Right atrium auricular region (tissue), 2 donors: ENCODE measurements at places on chromosomes 7 and 10. TPM values are rescaled to one million over a fixed set of nuclear protein-coding genes. Genes with fewer than 3 reads are reported as not detected.

The TFEC gene
- total RNA-seq, result 1.9 TPM

- no peak for DNase-seq
Measured at GRCh38 chr7:116741625-116742316, 69.8 kb downstream of the MET start.

The AUTS2 gene
- 8.6 TPM for total RNA-seq

The CLRN3 gene
- not detected for total RNA-seq

DNA sequence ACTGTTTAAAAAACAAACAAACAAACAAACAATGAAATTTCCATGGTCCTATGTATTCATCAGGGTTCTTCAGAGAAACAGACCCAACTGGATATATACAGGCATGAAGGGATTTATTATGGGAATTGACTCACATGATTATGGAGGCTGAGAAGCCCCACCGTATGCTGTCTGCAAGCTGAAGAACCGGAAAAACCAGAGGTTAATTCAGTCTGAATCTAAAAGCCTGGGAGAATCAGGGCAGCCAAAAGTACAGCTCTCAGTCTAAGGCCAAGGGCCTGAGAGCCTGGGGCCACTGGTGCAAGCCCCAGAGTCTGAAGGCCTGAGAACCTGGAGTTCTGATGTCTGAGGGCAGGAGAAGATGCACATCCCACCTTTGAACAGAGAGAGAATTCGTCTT, 163.5 kb downstream of the MDFIC start:
- no peak for DNase-seq

GRCh38 chr10:76082956-76083355, 651.5 kb downstream of the LRMDA start:
- DNase-seq, result no peak

DNA sequence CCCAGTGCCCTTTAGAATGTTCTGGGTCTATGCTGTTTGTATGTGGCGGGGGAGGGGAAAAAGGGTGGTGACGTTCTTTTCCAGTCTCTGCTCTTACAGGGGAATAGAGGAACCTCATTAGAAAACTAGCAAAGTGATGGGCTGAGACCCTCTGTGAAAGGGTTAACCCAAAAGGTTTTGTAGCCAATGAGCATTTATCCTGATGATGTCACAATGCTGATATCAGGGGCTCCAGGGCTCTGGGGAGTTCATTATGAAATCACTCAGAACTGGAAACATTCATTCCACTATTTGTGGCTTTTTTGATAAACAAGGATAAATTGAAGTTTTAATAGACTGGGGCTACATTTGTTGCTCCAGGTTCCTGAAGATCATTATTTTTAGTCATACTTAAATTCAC, 71.7 kb downstream of the ARID5B start:
- no peak for DNase-seq

DNA sequence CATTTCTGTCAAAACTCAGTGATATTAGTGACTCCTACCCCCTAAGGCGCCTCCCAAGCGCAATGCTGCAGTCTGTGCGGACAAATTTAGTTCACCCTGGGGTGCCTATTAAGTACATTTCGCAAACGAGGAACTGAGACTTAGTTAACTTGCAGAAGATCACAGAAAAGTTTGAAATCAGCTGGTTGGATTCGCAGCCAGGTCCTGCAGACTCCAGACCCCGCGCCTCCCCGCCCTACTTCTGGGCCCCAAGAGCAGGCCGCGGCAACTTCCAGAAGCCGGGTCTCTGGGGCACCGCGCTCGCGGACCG, 588 bp downstream of the CYREN start:
- peak; percentile 62 for DNase-seq

The EPC1 gene
- total RNA-seq, result 20.1 TPM

GRCh38 chr7:106618480-106618879, 42.5 kb downstream of the CCDC71L start:
- no peak for DNase-seq

- DNase-seq, result no peak
Measured at GRCh38 chr7:6161463-6162330, 110.7 kb downstream of the CYTH3 start.

The TSPAN15 gene
- total RNA-seq, result 7.7 TPM

- DNase-seq, result no peak
Measured at GRCh38 chr7:151406886-151407583, 2.8 kb downstream of the WDR86 start.

DNA sequence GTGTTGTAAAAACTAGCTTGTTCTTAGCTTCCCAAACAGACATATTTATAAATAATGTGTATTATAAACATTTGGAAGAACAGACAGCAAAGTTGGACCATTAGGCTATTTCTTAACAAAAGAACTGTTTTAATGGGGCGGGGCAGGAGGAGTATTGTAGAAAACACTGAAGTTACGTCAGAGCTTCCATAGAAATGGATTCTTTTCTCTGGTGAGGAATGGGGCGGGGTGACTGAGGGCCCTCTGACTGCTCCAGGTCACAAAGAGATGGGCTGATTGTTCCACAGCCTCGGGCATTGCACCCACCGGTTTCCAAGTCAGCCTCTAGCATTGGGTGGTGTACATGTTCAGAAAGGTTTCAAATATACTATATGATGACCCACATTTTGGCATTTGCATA, 36.8 kb upstream of the ADAM12 start:
- no peak for DNase-seq

GRCh38 chr10:79383974-79384606, 36.8 kb downstream of the PPIF start:
- peak; percentile 66 for DNase-seq

The WDR86 gene
- 1.6 TPM for total RNA-seq

DNA sequence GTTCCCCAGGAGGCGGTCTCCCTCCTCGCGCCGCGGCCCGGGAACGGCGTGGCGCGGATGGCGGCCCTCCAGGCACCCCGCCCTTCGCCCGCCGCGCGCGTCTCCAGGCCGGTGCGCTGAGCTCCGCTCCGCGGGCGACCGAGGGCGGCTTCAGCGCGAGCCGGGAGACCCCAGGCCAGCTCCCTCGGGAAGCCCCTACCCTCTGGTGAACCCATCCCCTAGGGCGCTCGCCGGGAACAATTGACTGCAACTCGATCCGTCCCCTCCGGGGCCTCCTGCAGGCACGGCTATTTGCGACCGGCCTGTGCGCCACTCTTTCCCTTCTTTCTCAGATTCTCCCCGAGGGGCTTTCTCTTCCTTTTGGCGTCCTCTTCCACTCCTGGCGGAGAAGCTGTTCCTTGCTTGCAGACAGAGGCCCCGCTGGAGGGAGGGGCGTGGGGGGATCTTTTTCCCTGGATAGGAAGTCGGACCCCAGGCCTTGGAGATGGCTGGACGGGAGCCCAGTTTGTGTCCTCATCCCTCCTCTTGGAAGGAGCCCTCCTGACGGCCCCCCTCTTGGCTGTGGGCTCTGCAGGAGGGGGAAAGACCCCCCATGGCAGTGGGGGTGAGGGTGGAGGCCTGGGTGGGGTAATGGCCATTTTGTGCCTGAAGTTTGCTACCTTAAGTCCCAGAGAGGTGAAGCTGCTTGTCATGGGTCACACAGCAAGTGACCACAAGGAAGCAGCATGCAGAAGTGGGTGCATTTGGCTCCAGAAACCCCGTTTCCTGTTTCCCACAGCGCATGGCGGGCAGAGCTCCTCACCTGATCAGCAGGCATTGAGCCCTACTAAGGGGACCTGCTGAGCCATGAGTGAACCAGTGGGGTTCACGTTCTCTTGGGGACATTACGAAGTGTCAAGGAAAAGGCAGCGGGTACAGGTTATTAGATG, 171.2 kb upstream of the TNRC18 start:
- no peak for DNase-seq

The MTURN gene
- 17.4 TPM for total RNA-seq

The KCNK18 gene
- total RNA-seq, result not detected

DNA sequence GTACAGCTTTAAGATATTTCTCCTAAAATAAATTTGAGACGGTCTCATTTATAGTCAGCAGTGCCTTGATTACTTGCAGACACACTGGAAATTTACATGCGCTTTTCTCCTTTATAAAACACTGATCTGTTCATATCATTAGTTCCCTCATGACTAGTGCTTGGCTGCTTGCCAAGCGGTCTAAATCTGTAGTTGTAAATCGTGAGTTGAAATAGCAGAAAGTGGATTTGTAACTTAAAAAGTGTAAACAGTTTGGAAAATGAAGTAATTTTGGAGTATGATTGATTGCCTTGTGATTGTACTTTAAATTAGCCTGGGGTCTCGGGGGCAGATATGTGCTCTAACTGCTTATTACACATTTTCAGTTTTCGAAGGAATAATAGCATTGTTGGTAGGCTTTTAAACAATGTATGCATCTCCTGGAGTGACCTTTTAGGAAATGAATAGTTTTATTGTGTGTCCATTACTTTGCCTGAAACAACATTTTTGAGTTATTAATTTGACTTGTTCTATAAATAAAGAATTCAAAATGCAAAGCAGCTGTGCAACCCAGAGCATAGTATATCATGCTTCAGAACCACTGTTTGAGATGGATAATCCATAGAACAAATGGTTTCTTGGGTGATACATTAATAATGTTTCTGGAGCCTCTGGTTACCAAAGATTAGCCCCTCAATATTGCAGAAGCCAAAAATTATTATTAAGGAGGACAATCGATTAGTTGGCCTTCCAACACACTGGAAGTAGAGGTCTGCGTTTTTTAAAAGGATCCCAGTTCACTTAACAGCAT, 73.3 kb downstream of the ARID5B start:
- no peak for DNase-seq

DNA sequence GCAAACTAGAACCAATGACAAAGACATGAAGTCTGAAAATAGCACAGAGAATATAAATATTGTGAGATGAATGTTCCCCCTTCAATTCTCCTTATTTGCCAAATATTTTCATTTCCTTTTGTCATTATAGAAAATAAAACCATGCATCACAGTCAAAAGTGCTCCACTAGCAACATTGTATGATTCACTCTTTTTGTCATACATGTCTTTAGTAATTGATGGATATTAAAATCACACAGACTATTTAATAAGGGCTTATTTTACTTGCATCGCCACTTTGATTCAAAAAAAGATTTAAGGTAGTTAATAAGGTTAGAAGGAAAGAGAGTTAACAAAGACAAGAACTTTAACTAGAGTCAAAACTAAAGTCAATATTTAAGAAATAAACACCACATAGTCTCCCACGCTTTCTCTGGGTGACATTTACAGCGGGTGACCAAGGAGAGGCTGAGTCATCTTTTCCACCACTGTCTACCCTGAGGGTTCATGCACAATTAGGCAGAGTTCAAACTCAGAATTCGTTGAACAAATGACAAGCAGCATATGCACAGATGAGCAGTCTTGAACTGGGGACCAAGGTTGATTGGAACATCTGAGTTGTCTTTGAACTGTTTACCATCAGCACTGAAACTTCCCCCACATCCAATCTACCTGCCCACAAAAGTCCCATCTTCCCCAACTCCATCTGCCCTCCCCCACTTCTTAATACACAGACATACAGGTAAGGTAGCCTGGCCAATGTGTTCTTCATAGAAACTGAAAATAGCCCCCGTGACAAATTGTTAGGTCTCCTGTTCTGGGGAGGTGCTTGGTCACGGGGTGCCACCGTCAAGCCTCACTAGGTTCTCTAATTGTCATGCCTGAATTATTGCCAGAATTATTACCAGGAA, 42.5 kb downstream of the C7orf25 start:
- DNase-seq, result no peak

DNA sequence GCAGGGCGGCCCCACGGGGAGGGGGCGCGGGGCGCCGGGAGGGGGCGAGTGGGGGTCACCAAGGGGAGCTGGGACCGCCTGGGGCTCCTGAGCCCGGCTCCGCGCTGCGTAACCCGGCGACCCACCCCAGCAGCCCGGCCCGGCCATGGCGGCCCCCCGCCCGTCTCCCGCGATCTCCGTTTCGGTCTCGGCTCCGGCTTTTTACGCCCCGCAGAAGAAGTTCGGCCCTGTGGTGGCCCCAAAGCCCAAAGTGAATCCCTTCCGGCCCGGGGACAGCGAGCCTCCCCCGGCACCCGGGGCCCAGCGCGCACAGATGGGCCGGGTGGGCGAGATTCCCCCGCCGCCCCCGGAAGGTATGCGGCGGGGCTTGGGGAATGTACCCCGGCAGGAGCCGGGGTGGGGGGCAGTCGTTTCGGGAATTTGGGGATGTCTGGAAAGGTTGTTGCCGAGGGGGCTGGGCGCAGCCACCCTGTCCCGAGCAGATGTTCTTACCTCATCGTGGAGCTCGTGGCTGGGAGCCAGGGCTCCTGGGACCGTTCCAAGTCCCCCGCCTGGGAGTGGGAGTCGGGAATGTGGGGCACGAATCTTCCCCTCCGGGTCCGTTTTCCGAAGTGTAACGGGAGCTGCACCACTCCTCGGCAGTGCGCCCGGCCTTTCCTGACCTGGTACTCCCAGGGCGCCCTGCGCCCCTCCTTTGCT, 431 bp downstream of the ZYX start:
- DNase-seq, result peak; percentile 84

- DNase-seq, result no peak
Measured at GRCh38 chr7:20971219-20971618, 184.5 kb upstream of the SP8 start.

- DNase-seq, result no peak
Measured at GRCh38 chr10:91683975-91684374, 51.1 kb upstream of the PPP1R3C start.

DNA sequence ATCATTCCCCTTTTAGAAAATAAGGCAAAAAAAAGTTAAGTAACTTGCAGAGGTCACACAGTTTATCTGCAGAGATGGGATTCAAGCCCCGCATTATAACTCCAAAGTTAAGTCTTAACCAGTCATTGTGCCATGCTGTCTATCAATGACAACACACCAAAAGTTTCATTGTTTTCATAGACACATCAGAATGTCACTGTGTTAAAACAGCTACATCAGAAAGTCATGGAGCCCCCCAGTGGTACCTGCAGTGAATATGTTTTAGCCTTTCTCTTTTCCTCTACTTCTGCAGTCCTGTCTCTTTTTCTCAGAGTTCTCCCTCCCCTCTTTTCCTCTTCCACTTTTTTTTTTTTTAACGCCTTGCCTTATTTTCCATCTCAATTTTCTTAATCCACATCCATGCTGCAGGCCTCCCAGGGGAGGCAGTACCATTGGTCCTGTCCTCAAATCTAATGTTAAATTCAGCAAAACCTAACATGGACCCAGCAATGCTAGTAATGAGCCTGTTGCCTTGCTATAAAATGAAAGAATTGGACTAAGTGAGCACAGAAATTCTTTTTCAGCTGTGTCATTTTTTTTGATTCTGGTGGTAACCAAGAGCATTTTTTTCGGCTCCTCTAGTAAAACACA, 3.8 kb upstream of the NRCAM start:
- DNase-seq, result no peak

- DNase-seq, result no peak
Measured at GRCh38 chr7:30852308-30852684, 59.4 kb upstream of the AQP1 start.

The SP8 gene
- total RNA-seq, result not detected

GRCh38 chr10:72240371-72240770, 24.3 kb upstream of the ASCC1 start:
- no peak for DNase-seq

DNA sequence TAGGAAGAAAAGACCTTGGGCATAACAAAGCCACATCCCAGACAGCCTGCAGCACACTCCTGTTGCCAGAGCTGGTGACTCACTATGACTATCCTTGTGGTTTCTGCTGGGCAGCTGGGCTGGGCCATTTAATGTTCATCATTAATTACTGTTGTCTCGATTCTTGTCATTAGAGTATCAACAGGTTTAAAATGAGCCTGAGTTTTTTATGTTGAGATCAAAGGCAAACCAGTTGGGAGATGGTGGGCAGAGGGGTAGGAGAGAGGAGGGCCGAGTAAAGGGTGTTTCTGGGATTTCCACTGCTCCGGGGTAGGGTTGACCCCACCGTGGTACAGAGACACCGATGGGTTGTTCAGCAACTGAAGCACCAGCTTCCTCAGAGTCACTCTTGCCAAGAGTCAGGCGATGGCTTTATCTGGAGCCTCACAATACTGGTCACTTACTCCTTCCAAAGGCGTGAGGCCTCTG, 128.7 kb upstream of the LYZL1 start:
- no peak for DNase-seq

GRCh38 chr10:101848894-101849351, 5.3 kb upstream of the KCNIP2 start:
- DNase-seq, result peak; percentile 40
